Fibroblast of mammary gland (primary cell): ENCODE measurements at places on chromosomes 13 and 19.

- DNase-seq: no peak
These were observed 11.8 kb downstream of the STAP2 start for GRCh38 chr19:4326837-4327251.

DNA sequence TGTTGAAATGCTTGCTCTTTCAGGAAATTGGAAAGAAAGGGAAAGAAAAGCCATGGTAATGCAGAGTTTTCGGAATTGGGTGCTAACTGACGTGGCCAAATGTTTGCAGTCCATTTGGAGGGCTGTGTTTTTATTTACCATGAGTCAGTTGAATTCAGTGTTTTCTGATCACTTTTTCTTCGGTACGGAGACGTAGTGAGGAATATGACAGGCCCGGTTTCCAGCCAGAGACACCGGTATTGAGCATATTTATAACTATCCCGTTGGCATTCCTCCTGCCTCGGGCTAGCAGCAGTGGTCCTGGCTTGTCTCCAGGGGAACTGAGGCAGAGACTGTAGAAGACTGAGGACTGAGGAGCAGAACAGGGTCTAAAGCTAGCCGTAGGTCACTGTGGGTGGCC is 1.0 kb downstream of the CDC16 start:
- peak; percentile 22 for DNase-seq

- no peak for DNase-seq
These were observed 226.5 kb downstream of the MYO16 start for GRCh38 chr13:108855737-108856387.

GRCh38 chr13:98026457-98026857 is 73.0 kb downstream of the IPO5 start:
- peak; percentile 43 for DNase-seq

DNA sequence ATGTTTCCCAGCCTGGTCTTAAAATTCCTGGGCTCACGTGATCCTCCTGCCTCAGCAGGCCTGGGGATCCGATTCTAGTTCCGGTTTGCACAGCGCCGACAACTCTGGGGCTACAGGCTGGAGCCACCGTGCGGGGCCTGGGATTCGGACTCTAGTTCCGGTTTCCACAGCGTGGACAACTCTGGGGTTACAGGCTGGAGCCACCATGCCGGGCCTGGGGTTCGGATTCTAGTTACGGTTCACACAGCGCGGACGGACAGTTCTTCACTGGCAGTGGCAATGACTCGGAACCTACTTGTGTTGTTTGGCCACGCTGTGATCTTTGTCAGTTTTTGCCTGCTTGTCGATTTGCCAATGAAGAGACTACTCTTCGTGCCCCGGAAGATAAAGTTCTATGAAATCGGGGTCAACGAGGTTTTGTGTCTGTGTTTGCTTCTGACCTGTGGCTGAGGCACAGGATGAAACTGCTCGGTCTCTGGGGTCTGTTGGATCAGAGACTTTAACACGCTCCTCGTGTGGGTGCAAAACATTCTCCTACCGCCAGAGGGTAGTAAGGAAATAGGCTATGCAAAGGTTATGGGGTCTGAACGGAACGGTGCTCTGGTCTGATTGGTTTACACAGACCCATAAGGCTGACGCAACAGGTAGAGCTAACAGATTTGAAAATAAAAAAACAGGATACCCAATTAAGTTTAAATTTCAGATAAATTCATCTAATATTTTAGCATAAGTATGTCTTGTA is 12.1 kb upstream of the ZSCAN1 start:
- DNase-seq: peak; percentile 61

DNA sequence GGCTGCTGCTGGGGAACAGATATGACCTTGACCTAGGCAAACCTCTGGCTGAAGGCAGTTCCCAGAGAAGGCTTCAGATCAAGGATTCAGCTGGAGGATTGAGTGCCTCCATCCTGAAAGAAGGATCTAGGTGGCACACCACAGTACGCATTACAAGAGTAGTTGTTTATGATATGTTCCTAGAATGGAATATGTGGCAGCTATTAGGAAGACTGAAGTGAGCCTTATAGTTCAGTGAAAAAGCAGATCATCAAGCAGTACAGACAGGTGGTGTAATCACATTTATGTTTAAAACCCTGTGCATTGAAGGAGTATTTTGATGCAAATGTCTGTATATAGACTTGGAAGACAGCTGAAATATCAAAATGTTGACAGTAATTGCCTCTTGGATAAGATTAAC is 116.0 kb downstream of the ZAR1L start:
- DNase-seq: no peak

- DNase-seq: no peak
These were observed 8.7 kb upstream of the ADAT3 start for GRCh38 chr19:1896508-1896907.

DNA sequence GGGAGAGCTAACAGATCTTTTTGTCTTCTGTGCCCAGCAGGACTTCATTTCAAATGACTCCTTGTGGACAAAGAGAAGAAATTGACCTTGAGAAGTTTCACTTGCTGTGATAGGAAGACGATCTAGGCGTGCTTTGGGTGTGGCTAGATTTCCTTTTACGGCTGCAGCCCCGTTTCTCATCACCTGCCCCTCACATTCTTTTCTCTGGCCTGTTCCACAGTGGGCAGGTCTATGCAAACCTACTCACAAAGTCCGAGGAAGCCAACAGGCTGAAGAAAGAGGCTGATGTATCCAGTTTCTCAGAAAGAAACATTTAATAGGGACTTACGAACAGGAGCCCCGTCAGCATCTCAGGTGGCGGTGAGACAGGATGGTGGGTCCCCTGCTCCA is 231.8 kb downstream of the FGF9 start:
- no peak for DNase-seq

DNA sequence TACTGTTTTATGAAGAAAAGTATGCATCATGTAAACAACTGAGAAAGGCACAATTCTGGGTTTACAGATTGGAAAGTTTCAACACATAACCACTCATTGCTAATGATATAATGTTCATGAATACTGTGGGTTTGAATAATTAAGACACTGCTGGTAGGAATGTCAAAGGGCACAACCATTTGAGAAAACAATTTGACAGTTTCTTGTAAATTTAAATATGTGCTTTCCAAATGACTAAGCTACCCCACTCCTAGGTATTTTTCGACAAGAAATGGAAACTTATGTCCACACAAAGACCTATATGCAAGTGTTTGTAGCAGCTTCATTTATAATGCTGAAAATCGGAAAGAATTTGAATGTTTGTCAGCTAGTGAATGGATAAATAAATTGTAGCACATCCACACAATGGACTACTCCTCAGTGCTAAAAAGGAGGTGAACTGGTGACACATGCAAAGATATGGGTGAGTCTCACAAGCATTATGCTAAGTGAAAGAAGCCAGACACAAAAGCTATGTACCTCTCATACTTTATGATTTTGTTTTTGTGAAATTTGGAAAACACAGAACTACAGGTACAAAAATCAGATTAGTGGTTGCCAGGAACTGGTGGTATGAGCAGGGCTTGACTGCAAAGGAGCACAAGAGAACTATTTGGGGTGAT is 44.8 kb upstream of the FLT1 start:
- DNase-seq: no peak

DNA sequence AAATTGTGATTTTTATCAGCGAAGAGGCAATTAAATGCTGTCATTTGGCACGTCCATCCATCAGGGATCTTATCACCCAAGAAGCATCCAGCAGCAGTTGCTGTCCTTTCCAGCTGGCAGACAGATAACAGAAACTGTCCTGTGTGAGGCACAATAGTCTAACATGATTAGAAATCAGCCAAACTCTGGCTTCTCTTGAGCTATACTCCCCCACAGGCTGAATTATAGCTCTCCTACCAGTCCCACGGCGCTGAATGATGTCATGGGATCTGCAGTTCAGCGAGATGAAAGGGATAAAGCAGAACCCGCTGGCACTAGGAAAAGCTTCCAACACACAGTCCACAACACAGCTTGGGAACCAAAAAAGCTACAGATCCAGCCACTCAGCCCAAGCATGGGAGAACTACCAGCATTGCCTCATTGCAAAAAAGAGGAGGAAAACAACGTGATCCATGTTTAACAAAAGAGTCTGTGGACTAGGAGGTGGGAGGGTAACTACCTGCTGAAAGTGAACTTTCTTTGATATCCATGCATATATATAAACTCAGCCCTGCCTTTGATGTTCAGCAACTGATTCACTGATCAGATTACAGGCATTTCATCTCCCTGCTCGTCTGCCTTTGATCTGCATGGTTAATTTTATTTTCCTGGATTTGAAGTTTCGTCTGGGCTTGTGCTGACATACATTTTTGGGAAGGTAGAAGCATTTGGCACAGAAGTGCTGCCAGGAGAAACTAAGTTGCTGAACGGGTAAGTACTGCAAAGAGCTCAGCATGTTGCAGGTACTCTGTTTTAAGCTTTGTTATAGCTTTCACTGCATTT is at the start of gene TNFRSF19:
Gene TNFRSF19 (plus strand): TSS at position 314 of the 822 bp plus-strand sequence. CDS start 19,772 bp downstream, outside the sequence.
- peak; percentile 86 for DNase-seq

- no peak for DNase-seq
These were observed 677 bp upstream of the LRCH1 start for GRCh38 chr13:46552303-46552682.

DNA sequence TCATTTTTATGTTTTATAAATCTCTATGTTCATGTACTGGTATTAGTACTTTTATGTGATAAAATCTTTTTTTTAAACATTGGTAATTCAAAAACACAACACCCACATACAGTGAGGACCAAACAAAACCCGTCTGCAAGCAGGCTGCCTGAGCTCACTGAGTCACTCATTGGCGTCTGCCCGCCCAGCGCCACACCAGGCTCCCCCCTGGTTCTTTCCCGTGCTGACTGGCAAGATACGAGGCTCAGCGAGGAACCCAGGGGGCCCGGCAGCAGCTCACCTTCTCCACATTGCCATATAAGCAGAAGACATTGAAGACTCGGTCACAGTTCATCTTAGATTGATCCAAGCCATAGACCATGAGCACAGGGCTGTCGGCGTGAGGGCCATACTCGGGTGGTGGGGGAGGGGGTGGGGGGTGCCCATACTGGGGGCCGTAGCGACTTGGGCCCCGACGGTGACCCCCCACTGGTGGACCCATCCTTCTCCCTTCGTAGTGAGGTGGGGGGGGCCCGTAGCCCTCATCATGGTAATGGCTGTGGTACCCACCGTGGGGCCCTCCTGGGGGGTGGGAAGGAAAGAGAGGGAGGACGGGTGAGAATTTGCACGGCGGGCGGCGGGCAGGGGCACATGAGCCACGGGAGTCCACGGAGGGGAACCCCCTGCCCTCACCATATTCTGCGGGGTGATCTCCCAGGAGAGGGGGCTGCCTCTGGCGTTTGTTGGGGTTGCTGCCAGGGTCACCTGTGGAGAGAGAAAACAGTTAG is 8.4 kb upstream of the ECH1 start:
- DNase-seq: no peak

- no peak for DNase-seq
These were observed at the start of gene KHSRP for GRCh38 chr19:6424195-6424938. KHSRP (minus strand) TSS chr19:6424811; CDS start chr19:6424701, 110 bp downstream.

DNA sequence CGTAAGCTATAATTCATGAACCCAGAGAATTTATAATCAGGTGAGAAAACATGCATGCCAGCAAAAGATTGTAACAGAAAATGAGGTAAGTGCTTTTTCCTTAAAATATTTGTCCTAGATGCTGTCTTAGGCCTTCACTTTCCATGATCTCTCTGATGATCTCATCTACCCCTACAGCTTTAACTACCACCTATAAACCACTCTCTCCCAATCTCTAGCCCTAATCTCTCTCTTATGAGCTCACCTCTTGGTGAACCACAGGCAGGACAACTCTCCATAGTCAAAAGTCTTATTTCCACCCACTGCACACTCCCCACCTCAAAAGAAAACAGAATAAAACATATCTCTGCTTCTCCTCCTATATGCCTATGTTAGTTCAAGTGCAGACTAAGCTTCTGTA is 137.1 kb downstream of the SLC7A1 start:
- DNase-seq: no peak

GRCh38 chr19:42255766-42256745 is 1.1 kb upstream of the ERF start:
- DNase-seq: peak; percentile 44

DNA sequence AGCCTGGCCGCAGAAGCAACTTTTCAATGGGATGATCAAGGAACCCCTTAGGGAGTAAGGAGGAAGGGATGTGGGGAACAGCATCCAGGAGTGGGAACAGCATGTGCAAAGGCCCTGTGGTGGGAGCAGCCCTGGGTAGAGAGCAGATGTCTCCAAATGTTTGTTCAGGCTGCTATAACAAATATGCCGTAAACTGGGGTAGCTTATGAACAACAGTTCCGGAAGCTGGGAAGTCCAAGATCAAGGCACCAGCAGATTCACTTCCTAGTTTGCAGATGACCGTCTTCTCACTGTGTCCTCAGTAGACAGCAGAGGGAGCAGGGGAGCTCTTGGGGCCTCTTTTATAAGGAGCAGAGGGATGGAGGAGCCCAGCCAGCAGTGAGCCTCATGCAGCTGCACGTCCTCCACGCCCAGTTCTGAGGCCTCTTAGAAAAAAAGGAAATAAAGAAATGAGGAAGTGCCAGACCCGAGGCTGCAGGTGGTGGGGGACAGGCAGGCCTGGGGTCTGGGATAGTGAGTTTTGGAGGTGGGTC is 4.2 kb upstream of the LRRC25 start:
- DNase-seq: peak; percentile 71

DNA sequence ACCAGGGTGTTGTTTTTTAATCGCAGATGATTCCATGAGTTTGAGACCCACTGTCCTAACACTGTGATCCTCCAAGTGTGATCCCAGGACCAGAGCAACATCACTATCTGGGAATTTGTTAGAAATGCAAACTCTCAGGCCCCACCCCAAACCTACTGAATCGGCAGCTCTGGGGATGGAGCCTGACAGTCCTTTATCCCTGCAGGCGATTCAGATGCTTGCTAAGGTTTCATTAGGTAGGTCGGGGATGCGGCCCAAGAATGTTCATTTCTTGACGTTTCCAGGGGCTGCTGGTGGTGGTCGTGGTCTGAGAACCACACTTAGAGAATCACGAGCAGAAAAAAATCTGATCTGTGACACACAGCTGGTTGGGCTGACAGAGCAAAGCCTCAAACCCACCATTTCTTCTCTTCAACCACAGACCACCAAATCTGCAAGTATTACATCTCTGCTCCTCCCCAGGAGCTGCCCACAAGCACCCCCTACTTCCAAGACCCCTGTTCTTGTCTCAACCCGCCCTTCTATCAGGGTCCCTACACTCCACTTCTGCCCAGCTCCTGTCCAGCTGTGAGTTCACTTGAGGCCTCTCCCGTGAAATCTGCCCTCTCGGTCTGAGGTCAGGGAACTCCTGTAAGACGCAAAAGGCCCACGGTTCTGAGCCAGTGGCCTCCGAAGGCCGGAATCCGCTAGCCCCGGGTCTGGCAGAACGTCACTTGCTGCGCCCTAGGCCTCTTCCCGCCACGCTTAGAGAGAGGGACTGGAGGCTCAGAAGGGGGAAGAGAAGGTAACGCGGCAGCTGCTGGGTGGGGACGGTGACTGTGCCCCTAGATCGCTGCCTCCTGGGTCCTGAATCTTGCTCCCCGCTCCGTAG is 1.1 kb upstream of the FARP1 start:
- no peak for DNase-seq

- peak; percentile 8 for DNase-seq
These were observed 773.8 kb downstream of the GPC5 start for GRCh38 chr13:92172191-92172590.
